ENCODE measurements at places on chromosomes 5 and 9.

- DNase-seq, result no peak
Measured at GRCh38 chr5:140502834-140503233, 44.6 kb upstream of the EIF4EBP3 start.

- DNase-seq, result no peak
Measured at GRCh38 chr5:53041071-53041692, 52.0 kb downstream of the ITGA2 start.

- DNase-seq, result no peak
Measured at GRCh38 chr5:18270635-18271338, 636.5 kb downstream of the TAF11L14 start.

DNA sequence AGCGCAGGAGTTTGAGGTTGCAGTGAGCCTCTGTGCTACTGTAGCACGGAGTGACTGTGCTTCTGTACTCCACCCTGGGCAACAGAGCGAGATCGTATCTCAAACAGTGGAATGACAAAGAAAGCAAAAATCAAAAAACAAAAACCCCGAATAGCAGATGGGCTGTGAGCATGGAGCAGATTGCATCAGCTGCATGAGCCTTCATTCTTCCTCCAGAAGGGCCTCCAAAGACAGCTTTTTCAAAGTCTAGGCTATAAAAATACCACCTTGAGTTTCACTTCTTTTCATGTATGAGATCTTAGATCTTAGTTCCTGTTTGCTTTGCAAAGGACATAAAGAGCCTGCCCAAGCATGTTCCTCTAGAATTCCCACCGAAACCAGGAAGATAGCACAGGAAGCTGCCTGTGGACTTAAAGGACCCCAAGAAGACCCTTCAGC is 15.0 kb upstream of the HSPB3 start:
- DNase-seq, result no peak

DNA sequence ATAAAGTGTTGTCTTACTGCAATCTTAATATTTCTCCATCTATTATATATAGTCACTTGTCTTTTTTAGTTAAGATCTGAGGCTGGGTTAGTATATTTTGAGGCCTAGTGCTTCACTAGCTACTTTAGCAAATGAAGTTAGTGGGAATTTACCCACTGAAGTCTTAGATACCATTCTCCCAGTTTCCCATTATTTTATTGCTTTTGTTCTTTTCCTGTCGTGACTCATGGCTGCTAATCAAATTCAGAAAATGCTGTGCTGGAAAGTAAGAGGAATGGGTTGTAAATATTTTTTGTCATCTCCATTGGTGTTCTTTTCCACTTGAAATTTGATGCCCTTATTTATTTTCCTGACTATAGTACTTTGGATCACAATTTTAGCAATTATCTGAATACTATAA is 14.2 kb downstream of the TCERG1 start:
- DNase-seq, result no peak

DNA sequence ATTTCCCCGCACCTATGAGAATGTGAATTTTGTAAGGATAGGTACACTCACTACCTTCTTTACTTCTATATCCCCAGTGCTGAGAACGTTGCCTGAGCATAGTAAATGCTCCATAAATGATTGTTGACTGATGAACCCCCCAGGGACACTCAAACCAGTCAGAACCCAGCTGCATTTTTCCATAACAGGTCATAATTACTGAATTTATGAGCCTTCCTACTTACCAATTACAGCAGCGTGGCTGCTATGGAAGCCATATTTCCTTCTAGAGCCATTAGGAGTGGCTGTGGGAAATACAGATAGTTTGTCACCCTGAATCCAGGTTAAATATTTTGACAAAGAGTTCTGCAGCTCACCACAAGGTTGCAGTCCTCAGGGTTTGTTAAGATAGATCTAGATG is 135.0 kb downstream of the TAF11L14 start:
- no peak for DNase-seq

- DNase-seq, result no peak
Measured at GRCh38 chr5:181205761-181206649, 1.0 kb upstream of the TRIM7 start.

- DNase-seq, result no peak
Measured at GRCh38 chr5:21701317-21701716, 1151.8 kb downstream of the CDH12 start.

DNA sequence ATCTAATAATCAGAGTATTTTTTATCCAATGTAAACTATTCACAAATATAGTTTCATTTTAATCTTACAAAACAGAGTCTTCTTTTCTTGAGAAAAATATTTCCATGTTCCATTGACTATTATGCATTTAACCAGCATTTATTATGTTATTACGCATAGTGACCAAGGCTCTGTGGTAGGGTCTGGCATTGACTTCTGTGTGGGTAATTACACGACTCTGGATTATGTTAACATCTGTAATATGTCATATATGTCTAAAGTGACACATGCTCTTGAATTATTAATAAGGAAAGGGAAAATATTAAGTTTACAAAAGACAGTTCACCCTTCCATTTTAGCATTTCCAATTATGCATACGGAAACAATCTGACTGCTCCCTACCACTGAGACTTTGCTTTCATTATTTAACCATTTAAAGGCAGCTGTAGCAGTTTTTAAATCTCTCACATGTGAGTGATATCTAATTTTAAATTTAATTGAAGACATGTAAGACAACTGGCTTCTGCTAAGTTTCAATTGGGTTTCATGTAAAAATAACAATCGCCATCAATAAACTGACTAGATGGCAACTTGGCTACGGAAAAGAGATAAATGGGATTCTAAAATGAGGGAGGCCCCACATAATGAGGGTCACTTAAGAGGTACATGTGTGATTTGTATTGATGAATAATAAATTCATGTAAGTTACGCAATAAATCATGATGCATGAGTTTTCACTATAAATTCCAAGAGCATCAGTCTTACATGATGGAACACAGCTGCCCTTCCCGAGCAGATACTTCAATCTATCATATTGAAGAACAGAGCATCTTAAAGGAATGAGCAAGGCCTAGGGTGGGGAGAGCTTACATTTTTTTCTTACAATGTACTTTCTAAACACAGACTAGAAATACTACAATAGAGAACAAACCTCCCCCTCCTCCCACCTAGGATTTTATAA is 1056.8 kb downstream of the MAT2B start:
- DNase-seq, result no peak

- DNase-seq, result no peak
Measured at GRCh38 chr9:94985649-94986048, 259.1 kb downstream of the AOPEP start.

- no peak for DNase-seq
Measured at GRCh38 chr9:76526026-76526425, 67.0 kb downstream of the GCNT1 start.

- no peak for DNase-seq
Measured at GRCh38 chr5:157734436-157734835, 3.2 kb downstream of the THG1L start.
